Upper lobe of left lung (tissue), 6 donors: ENCODE measurements at places on chromosomes 1 and 21. TPM values are rescaled to one million over a fixed set of nuclear protein-coding genes. Genes with fewer than 3 reads are reported as not detected.
A peak's percentile ranks its signal among the peaks of the same experiment; 100 is the strongest.

GRCh38 chr1:235954306-235955283 is 87.9 kb upstream of the LYST start:
- peak; percentile 70 for DNase-seq
- peaks cover 20% of the 10 kb centered on the region for H3K4me1 ChIP-seq
- H3K36me3 ChIP-seq, result no peaks in the 10 kb centered on the region
- no peak overlapping the region for H3K4me3 ChIP-seq
- no peaks in the 10 kb centered on the region for H3K27me3 ChIP-seq
- peak overlapping the region; percentile 30 for H3K27ac ChIP-seq

The MRPS15 gene
- total RNA-seq, result 70.7 TPM

The LCE2A gene
- total RNA-seq, result not detected

- H3K4me3 ChIP-seq, result no peak overlapping the region
- DNase-seq, result no peak
- no peaks in the 10 kb centered on the region for H3K4me1 ChIP-seq
- H3K36me3 ChIP-seq, result no peaks in the 10 kb centered on the region
- H3K27ac ChIP-seq, result no peak overlapping the region
These were observed 26.2 kb upstream of the ID3 start for GRCh38 chr1:23585321-23586022.

DNA sequence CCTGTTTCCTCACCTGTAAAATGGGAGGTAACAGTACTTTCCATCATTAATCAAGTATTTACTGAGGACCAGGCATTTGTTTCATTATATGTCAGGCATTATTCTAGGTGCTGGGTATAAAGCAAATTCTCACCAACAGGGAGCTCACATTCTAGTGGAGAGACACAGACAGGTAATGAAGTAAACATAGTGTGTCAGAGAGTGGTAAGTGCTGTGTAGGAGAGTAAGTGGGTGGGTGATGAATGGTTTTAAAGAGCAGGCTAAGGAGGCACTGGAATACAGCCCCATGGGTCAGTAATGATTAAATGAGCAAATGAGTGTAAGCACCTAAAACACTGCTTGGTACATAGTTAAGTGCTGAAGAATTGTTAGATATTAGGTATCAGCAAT is 60.4 kb downstream of the DNTTIP2 start:
- H3K36me3 ChIP-seq, result no peaks in the 10 kb centered on the region
- no peak overlapping the region for H3K4me3 ChIP-seq
- no peaks in the 10 kb centered on the region for H3K27me3 ChIP-seq
- peaks cover 21% of the 10 kb centered on the region for H3K4me1 ChIP-seq
- DNase-seq, result no peak

DNA sequence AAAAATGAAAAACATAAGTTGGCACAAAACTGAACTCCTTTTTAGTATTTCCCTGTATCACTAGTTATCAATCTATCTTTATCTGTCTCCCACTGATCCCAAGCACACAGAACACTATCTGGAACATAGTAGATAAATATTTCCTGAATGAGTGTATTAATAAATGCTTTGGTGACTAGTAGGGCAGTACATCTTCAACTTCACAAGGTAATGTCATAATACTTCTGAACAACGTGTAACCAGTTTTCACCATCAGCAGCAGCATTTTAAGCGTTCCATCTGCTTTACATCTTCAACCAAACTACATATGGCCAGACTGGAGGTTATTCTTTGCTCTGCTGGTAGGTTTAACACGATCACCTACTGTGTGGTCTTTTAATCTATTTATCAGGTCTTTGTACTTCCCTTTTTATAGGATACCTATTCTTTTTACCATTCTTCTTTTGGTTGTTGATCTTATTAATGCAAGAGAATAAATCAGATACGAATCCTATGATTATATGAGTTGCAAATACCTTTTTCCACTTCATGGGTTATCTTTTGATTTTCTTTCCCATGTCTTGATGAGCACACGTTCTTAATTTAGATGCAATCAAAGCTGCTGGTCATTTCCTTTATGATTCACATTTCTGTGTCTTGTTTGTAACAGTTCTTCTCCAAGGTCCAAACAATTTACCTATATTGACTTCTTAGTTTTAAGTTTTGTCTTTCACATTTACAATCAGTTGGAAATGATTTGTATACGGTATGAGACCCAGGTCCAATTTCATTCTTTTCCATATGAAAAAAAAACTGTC is 16.3 kb downstream of the GPBP1L1 start:
- H3K4me3 ChIP-seq, result no peak overlapping the region
- H3K4me1 ChIP-seq, result peaks cover 30% of the 10 kb centered on the region
- no peak overlapping the region for H3K27ac ChIP-seq
- no peaks in the 10 kb centered on the region for H3K27me3 ChIP-seq
- DNase-seq, result no peak

DNA sequence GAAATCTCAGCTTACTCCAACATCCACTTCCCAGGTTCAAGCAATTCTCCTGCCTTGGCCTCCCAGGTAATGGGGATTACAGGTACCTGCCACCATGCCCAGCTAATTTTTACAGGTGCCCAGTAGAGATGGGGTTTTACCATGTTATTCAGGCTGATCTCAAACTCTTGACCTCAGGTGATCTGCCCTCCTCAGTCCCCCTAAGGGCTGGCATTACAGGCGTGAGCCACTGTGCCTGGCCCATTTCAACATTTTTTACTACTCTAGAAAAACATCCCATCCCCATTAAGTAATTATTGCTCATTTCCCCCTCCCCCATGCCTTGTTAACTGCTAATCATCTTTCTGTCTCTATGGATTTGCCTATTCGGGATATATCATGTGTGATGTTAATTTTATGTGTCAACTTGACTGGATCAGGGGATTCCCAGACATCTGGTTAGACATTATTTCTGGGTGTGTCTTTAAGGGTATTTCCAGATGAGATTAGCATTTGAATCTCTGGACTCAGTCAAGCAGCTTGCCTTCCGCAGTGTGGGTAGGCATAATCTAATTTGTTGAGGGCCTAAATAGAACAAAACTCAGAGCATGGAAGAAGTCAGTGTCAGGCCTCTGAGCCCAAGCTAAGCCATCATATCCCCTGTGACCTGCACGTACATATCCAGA is 33.0 kb upstream of the ZBTB8B start:
- H3K36me3 ChIP-seq, result no peaks in the 10 kb centered on the region
- peaks cover under 1% of the 10 kb centered on the region for H3K27me3 ChIP-seq
- H3K4me1 ChIP-seq, result peaks cover 3% of the 10 kb centered on the region
- no peak for DNase-seq
